ENCODE measurements at places on chromosomes 5 and 9.

DNA sequence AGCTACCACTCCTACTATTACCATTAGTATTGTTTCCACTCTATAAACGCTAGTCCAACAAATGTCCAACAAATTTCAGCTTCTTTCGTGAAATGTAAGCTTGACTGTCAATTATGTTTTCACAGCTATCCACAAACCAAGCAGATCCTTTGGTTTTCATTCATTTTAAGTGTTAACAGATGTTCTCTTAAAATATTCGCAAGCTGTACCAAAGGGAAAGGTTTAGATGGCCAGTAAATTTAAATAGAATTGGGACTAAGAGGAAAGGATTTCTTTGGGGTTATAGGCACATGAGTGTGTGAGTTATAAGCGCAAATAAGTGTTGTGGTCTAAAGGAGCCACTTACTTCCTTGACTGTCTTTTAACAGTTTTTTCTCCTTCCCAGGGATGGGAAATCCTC, 136.8 kb upstream of the ADRA1B start:
- no peak for DNase-seq

- DNase-seq: no peak
Observed at GRCh38 chr5:119080936-119081335, 10.0 kb downstream of the DMXL1 start.

DNA sequence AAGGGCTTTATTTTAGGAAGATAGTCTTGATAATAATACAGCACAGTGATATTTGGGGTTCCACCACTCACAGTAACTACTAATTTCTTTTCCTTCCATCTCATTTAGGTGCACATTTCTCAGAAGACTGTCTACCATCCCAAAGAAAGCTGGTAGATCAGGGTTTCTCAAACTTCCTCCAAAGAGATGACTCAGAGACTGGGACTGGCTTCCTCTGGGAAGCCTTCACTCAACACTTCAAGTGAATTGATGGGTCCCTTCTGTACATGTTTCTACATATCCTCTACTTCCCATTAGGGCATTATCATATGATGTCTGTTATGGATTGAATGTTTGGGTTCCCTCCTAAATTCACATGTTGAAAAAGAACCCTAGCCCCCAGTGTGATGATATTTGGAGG, 138.5 kb downstream of the SPOCK1 start:
- DNase-seq: no peak

GRCh38 chr5:38596981-38597380, 40.5 kb upstream of the LIFR start:
- no peak for DNase-seq

DNA sequence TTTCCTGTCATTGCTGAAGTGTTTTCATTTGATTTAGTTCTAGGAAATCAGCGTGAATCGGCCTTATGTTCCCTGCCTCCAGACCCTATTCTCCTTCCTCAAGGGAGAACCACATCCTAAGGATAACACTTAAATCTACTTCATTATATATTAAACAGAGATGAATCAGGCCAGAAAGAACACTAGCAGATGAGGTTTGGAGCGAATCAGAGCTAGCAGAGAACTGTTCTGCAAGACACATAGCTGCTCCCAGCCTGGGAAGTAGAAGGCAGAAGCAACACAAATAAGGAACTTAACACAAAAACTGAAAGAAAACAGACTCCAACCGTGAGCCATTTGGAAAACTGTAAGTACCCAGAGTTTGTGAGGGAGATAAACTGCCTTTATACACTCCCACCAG, 718.2 kb downstream of the SEMA5A start:
- no peak for DNase-seq

- DNase-seq: no peak
Observed at GRCh38 chr9:31347082-31347617, 1037.3 kb upstream of the ACO1 start.

DNA sequence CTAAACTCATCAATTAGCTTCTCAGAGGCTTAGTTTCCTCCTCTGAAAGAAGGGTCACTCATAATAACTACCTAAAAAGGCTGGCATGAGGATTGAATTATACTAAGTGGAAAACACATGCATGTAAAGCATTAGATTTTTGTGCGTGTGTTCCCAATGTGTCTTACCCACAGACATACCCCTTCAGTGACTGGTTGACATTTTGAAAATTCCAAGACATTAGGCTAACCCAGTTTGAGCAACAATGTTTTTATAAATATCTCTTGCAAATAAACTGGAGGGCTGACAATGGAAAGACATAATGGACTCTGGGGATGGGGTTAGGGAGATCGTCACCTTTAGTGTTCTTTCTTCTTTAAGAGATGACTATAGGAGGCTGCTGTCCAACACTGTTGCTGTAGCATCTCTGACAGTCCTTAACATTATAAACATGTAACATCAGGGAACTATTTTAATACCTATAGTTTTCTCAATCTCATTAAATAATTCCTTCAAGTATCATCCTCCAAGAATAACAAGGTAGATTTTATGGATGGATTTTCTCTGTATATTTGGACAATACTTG, 24.3 kb downstream of the HMHB1 start:
- no peak for DNase-seq

DNA sequence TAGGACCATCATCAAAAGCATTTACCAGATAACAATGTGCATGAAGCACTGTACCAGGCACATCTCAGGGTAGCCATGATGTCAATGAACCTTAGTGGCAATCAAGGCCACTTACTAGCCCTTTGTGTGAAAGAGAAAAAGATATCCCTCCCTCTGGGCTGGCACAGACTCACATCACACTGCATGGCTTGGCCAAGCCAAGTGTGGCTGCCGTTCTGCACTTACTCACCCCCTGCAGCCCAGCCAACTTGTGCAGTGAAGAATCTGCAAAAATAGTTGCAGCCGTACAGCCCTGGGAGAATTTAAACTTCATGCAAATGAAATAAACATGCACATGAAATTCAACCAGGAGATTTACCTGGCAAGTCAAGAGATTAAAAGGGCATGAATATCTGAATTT, 333.5 kb downstream of the DEPDC1B start:
- DNase-seq: no peak

DNA sequence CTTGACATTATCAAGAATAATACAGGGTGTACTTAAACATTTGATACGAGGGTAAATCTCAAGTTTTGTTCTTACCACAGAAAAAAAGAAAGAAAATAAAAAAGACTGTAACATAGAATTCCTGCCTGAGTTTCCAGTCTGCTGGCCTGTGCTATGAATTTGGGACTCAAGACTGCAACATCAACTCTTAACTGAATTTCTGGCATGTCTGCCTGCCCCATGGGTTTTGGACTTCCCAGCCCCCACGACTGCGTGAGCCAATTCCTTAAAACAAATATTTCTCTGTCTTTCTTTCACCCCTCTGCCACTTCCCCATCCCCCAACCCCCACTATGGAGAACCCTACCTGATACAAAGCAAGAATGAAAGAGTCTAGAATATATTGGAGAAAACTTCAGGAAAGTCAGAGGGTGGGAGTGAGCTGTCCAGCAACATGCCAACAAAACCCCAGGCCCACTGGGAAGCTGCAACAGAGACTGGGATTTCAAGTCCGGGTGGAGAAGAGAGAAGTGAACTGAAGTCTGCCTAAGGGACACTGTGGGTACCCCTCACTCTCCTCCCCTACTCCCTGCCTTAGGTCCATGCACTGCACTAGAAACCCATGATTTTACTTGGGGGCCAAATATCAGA, 43.0 kb downstream of the MARCHF3 start:
- no peak for DNase-seq

DNA sequence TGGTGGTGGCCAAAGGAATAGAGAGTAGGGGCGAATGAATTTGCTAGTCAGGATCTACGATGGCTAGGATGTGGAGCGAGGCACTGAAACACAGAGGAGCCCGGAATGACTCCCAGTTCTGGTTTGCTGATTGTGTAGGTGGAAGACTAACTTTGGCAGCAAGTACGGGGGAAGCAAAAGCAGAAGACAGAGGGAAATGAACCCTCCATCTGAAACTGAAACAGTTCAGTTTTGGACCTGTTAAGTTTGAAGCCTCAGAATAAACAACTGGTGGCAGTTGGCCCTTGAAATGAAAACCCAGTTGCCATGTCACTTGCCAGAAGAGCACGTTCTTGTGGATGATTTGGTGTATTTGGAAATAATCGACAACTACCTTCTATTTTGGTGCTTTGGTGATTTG, 15.4 kb upstream of the SMIM15 start:
- no peak for DNase-seq

DNA sequence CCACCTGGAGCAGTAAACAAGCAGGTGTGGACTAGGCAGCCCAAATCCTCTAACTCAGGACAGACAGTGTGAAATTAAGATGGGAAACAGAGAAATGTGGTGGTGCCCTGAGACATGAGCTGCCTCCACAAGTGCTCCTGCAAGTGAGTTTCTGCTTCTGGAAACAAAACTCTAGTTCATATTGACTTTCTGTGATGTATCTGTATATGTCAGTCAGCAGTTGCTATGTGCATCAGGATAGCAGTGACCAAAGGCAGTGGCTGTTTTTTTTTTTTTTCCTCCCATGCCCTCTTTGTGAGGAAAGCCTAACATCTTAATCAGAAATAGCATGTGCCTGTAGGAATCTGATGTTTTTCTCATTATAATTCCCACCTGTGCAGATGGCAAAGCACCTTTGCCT, 318.4 kb upstream of the SEMA6A start:
- no peak for DNase-seq

DNA sequence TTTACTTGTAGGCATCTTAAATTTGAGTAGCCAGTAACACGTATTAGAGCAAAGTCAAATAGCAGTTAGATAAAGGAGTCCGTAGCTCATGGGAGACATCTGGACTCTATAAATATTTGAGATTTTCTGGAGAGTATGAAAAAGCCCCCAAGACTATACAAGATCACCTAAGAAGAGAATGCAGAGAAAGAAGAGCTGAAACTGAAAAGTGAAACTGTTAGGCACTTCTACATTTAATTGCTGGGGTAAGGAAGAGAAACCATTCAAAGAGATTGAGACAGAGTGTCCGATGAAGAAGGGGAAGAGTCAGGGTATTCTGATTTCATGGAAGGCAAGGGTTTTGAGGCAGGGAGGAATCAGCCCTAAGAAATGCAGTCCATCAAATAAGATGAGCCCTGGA, 2372.1 kb downstream of the MAT2B start:
- no peak for DNase-seq

DNA sequence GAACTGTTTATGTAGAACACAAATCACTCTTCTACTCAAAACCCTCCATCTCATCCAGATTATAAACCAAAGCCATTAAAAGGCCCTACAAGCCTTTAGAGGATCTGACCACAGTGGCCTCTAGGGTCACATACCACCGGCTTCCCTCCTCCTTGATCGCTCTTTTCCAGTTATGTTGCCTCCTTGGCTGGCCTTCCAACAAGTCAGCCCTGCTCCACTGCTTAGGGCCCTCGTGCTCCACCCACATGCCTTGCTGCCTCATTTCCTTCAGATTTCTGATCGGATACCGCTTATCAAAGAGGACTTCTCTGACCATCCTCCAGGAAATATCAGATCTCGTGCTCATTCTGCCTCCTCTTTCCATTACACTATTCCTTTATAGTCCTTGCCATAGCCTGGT, 139.4 kb upstream of the RAI14 start:
- DNase-seq: no peak
